ENCODE measurements at places on chromosomes 16 and 17. TPM values are rescaled to one million over a fixed set of nuclear protein-coding genes. Genes with fewer than 3 reads are reported as not detected.

GRCh38 chr17:60269417-60269816, 119.6 kb downstream of the CA4 start:
- DNase-seq, result no peak
- H3K27me3 ChIP-seq, result no peaks in the 10 kb centered on the region
- H3K4me3 ChIP-seq, result no peak overlapping the region
- H3K36me3 ChIP-seq, result peaks cover 8% of the 10 kb centered on the region

Gene KCNJ18
- not detected for total RNA-seq

- no peak for DNase-seq
- no peak overlapping the region for H3K4me3 ChIP-seq
- H3K36me3 ChIP-seq, result no peaks in the 10 kb centered on the region
- no peaks in the 10 kb centered on the region for H3K27me3 ChIP-seq
These were observed 81.1 kb downstream of the CACNG1 start for GRCh38 chr17:67125417-67125816.

Gene HBA1
- not detected for total RNA-seq

- no peaks in the 10 kb centered on the region for H3K27me3 ChIP-seq
- H3K27ac ChIP-seq, result no peak overlapping the region
- H3K4me1 ChIP-seq, result peaks cover 5% of the 10 kb centered on the region
- no peaks in the 10 kb centered on the region for H3K36me3 ChIP-seq
- no peak overlapping the region for H3K4me3 ChIP-seq
- DNase-seq, result no peak
These were observed 81.2 kb downstream of the C16orf95 start for GRCh38 chr16:87235810-87236515.

- H3K27ac ChIP-seq, result no peak overlapping the region
- no peaks in the 10 kb centered on the region for H3K36me3 ChIP-seq
- DNase-seq, result no peak
- H3K4me1 ChIP-seq, result no peaks in the 10 kb centered on the region
- H3K27me3 ChIP-seq, result no peaks in the 10 kb centered on the region
- H3K4me3 ChIP-seq, result no peak overlapping the region
These were observed 46.1 kb upstream of the MTMR4 start for GRCh38 chr17:58560511-58560910.

DNA sequence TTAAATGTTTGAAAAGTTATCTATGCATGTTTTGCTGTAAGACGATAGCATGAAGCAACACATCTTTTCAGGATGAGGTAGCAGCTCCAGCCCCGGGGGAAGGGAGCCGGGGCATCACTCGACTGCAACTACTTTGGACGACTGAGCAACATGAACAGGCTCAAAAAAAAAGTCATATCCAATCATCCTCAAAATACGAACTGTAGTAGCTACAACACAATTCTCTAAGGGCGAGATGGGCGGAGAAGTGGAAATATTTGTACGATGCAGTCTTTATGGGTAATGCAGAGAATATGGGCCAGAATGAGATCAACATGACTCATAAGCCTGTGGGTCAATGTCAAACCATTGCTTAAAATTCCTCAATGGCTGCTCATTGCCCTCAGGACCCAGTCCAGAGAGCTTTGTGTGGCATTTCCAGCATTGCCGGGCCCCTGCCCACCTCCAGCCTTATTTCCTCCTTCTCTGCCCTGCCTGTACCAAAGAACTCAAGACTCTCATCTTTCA, 17.7 kb upstream of the SMURF2 start:
- H3K27ac ChIP-seq, result no peak overlapping the region
- H3K4me3 ChIP-seq, result no peak overlapping the region
- H3K4me1 ChIP-seq, result no peaks in the 10 kb centered on the region
- no peaks in the 10 kb centered on the region for H3K36me3 ChIP-seq
- H3K27me3 ChIP-seq, result no peaks in the 10 kb centered on the region

Gene TBC1D3
- not detected for total RNA-seq

- H3K4me3 ChIP-seq, result no peak overlapping the region
- peaks cover 7% of the 10 kb centered on the region for H3K4me1 ChIP-seq
- no peak for DNase-seq
- no peaks in the 10 kb centered on the region for H3K27me3 ChIP-seq
- H3K27ac ChIP-seq, result peak overlapping the region; percentile 68
These were observed 63.3 kb downstream of the TUBD1 start for GRCh38 chr17:59829217-59830006.

GRCh38 chr17:82807101-82807500, 32.7 kb downstream of the ZNF750 start:
- H3K27ac ChIP-seq, result no peak overlapping the region
- no peaks in the 10 kb centered on the region for H3K4me1 ChIP-seq
- H3K27me3 ChIP-seq, result no peaks in the 10 kb centered on the region
- H3K4me3 ChIP-seq, result no peak overlapping the region

DNA sequence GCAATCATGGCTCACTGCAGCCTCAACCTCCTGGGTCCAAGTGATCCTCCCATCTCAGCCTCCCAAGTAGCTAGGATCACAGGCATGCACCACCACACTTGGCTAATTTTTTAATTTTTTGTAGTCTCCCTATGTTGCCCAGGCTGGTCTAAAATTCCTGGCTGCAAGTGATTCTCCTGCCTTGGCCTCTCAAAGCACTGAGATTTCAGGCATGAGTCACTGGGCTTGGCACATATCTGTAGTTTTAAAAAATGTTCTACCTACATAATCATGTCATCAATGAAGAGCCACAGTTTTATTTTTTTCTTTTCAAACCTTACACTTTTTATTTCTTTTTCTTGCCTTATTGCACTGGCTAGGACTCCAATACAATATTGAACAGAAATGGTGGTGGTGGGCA, 33.1 kb upstream of the COL1A1 start:
- H3K4me1 ChIP-seq, result no peaks in the 10 kb centered on the region
- no peak for DNase-seq
- H3K36me3 ChIP-seq, result no peaks in the 10 kb centered on the region
- no peak overlapping the region for H3K4me3 ChIP-seq

GRCh38 chr17:4899341-4900230, at the start of gene C17orf107:
Gene C17orf107, plus strand, starts transcription at chr17:4899536. Its CDS starts 227 bp downstream, at chr17:4899763.
- H3K27me3 ChIP-seq, result no peaks in the 10 kb centered on the region
- H3K4me1 ChIP-seq, result no peaks in the 10 kb centered on the region
- no peaks in the 10 kb centered on the region for H3K36me3 ChIP-seq
- H3K4me3 ChIP-seq, result peak within 1 kb of the TSS; percentile 65
- H3K27ac ChIP-seq, result peak within 1 kb of the TSS; percentile 42

Gene MYH13
- total RNA-seq, result 11.6 TPM

Measured in Peyer's patch (tissue), 4 donors.